Liver (tissue), 10 donors: ENCODE measurements at places on chromosomes 1 and 21.

DNA sequence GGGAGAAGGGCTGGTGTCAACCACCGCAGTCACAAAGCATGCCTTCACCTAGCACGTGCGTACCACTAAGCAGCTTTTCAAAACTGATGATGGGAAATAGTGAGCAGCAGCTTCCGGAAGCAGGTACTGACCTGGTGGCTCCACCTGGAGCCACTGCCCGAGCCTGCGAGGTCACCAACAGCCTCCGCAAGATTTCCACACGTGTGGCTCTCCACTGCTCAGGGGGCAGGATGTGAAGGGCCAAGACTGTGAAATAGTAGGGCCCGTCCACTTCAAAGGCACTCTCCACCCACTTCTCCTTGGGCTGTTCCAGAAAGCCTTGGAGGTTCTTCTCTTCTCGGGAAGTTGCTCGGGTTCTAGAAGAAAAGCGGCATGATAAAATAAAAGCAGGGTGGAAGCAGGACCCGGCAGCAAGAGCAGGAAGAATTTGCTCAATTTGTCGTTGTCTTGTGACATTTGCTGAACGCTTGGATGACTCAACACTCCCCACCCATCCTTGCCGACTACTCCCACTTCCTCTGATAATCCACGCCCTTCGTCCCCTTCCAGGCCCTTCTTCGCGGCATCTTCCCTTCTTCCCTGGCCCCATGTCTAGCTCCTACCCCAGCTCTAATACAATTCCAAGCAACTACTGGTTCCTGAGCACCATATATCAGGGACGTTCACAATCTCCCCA is 124.9 kb upstream of the IFFO2 start:
- no peak for DNase-seq

- DNase-seq, result no peak
These were observed 6.8 kb upstream of the SLAMF1 start for GRCh38 chr1:160653620-160654016.

DNA sequence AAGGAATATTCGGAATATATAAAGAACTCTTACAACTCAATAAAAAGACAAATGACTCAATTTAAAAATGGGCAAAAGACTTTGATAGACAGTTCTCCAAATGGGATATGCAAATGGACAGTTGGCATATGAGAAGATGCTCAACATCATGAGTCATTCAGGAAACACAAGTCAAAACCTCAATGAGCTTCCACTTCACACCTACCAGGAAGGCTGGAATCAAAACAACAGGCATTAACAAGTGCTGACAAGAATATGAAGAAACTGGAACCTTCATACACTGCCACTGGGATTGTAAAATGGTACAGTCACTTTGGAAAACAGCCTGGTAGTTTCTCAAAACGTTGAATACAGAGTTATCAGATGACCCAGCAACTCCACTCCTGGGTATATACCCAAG is 17.2 kb downstream of the PGBD5 start:
- no peak for DNase-seq

DNA sequence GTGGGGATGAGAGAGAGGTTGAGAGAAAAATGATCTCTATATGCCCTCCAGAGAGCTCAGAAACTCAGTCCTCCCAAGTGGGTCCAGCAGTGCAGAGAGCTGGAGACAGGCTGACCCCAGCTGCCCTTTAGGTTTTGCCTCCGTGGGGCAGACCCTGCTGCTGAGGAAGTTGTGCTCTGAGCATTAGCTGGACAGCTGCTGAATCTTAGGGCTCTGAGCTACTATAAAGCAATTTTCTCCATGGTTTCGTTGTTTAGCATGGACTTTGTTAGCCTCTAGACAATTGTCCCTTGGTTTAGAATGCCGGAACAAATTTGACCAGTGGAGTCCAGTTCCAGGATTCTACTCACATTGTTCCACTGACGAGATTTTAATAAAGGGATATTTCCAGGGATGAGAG is 22.1 kb downstream of the BATF3 start:
- no peak for DNase-seq

DNA sequence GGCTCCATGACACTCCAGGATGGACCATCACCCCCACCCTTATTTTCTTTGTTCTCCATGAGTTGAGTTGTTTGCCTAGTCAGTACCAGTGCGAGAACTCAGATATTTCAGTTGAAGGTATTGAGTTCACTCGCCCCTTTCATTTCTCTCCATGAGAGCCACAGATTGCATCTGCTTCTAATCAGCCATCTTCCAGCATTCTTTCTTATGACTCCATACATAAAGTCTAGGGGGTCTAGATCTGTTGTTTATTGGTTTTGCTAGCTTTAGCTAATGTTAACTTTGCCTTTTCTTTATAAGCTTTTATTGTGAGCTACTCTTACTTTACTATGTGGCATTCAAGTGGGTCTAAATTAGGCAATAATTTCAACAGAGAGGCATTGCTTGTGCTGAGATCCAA is 71.6 kb upstream of the PDC start:
- DNase-seq, result no peak

GRCh38 chr21:25518491-25518911 is 88.8 kb downstream of the MRPL39 start:
- no peak for DNase-seq
